ENCODE measurements at places on chromosomes 1 and 21.

DNA sequence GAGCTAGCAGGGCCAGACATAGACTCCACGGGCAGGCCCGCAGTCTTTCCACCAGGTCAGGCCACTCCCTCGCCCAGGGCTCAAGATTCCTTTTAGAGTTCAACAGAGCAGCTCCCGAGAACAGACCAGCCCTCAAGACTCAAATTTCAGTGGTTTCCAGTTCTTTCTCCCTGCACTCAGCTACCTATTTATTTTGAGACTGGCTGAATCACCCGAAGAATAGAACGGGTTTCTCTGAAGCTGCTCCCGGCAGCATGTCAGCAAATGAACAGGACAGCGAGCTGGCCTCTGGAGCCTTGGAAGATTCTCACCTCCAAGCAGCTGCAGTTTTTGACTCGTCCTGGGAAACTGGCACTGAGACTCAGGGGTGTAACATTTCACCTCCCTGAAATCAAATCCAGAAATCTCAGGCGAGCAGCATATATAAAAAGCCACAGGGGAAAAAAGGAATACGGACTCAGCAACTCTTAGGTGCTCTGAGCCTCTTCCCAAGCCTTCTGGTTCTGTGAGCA, 177.9 kb downstream of the CLIC6 start:
- no peak overlapping the region for H3K4me3 ChIP-seq
- no peak overlapping the region for H3K27ac ChIP-seq
- H3K36me3 ChIP-seq: no peaks in the 10 kb centered on the region
- peak; percentile 71 for DNase-seq
- no peaks in the 10 kb centered on the region for H3K27me3 ChIP-seq

GRCh38 chr1:78440381-78440793, 50.4 kb upstream of the PTGFR start:
- peaks cover 7% of the 10 kb centered on the region for H3K4me1 ChIP-seq
- no peak overlapping the region for H3K4me3 ChIP-seq
- DNase-seq: no peak
- no peaks in the 10 kb centered on the region for H3K27me3 ChIP-seq

GRCh38 chr1:15702722-15703550, 18.8 kb downstream of the PLEKHM2 start:
- H3K36me3 ChIP-seq: no peaks in the 10 kb centered on the region
- no peak for DNase-seq
- H3K4me1 ChIP-seq: peaks cover 24% of the 10 kb centered on the region
- H3K4me3 ChIP-seq: no peak overlapping the region
- H3K27me3 ChIP-seq: no peaks in the 10 kb centered on the region

GRCh38 chr1:224014330-224014649, 99.6 kb upstream of the FBXO28 start:
- H3K27ac ChIP-seq: no peak overlapping the region
- H3K4me1 ChIP-seq: no peaks in the 10 kb centered on the region
- no peak overlapping the region for H3K4me3 ChIP-seq
- H3K36me3 ChIP-seq: no peaks in the 10 kb centered on the region
- no peaks in the 10 kb centered on the region for H3K27me3 ChIP-seq
- DNase-seq: no peak

DNA sequence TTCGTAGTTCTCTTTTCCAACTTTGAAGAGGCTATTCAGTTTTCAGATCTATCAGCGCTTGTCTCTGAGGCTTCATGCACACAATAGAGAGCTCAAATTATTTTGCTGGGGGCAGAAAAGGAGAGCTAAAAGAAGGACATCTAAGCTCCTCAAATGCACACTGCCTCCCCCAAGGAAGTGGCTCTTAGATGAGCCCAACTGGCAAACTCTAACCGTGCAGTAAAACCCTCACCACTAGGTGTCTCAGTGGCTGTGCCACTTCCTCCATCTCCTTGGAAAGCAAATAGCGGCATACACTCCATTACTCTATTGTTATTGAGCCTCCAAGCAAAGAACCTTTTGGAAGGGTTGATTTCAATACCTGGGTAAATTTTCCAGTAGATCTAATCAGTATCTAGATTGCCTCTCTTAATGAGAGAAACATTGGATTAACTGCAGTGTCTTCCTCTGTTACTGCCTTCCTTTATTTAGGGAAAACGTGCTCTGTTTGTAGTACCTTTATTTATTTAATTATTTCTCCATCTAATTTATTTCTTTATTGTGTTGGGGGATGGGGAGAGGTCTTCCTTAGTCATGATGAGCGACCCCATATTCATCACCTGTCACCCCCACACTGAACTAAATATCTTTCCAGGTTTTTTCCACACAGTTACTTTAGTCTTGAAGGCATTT, 9.2 kb upstream of the SFPQ start:
- H3K36me3 ChIP-seq: no peaks in the 10 kb centered on the region
- no peaks in the 10 kb centered on the region for H3K27me3 ChIP-seq
- H3K4me1 ChIP-seq: no peaks in the 10 kb centered on the region
- H3K27ac ChIP-seq: no peak overlapping the region
- no peak overlapping the region for H3K4me3 ChIP-seq
- DNase-seq: peak; percentile 89

GRCh38 chr1:98903261-98903660, 101.4 kb downstream of the PLPPR5 start:
- no peaks in the 10 kb centered on the region for H3K36me3 ChIP-seq
- no peaks in the 10 kb centered on the region for H3K4me1 ChIP-seq
- no peaks in the 10 kb centered on the region for H3K27me3 ChIP-seq
- peak; percentile 83 for DNase-seq
- H3K4me3 ChIP-seq: no peak overlapping the region
- no peak overlapping the region for H3K27ac ChIP-seq

GRCh38 chr21:16169102-16169511, 439.3 kb downstream of the USP25 start:
- no peaks in the 10 kb centered on the region for H3K36me3 ChIP-seq
- H3K4me1 ChIP-seq: no peaks in the 10 kb centered on the region
- no peak overlapping the region for H3K4me3 ChIP-seq
- no peak for DNase-seq
- H3K27me3 ChIP-seq: no peaks in the 10 kb centered on the region

GRCh38 chr1:91757763-91758460, 128.0 kb downstream of the TGFBR3 start:
- no peak overlapping the region for H3K4me3 ChIP-seq
- H3K27me3 ChIP-seq: no peaks in the 10 kb centered on the region
- peaks cover 12% of the 10 kb centered on the region for H3K4me1 ChIP-seq
- DNase-seq: no peak

- H3K27me3 ChIP-seq: no peaks in the 10 kb centered on the region
- peaks cover 3% of the 10 kb centered on the region for H3K4me1 ChIP-seq
- no peak for DNase-seq
- H3K4me3 ChIP-seq: no peak overlapping the region
Measured at GRCh38 chr21:42409366-42409765, 5.7 kb downstream of the UBASH3A start.

- peak; percentile 94 for DNase-seq
- peak overlapping the region; percentile 33 for H3K27ac ChIP-seq
- no peaks in the 10 kb centered on the region for H3K36me3 ChIP-seq
- peaks cover 58% of the 10 kb centered on the region for H3K4me1 ChIP-seq
- peak overlapping the region; percentile 40 for H3K4me3 ChIP-seq
- no peaks in the 10 kb centered on the region for H3K27me3 ChIP-seq
Measured at GRCh38 chr1:21937372-21938121, 437 bp upstream of the HSPG2 start.

GRCh38 chr1:25987951-25988350, 9.9 kb downstream of the PAFAH2 start:
- peaks cover 9% of the 10 kb centered on the region for H3K36me3 ChIP-seq
- H3K27me3 ChIP-seq: no peaks in the 10 kb centered on the region
- no peak for DNase-seq
- H3K4me1 ChIP-seq: peaks cover 10% of the 10 kb centered on the region
- no peak overlapping the region for H3K4me3 ChIP-seq

DNA sequence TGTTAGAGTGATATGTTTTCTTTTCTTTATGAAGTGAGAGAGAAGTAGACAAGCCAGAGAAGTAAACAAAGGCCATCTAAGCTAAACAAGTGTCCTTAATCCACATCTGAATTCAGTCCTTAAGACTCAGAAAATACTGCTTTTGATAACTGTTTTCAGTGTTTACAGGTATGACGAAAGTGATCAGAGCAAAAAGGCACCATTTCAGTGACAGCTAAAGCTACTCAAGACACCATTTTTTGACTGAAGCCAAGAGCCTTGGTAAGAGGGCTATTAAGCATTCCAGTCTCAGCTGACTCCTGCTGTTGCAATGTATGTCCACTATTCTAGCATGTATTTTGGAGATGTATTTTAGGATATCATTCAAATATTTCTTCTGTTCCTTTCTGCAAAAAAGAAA, 4.1 kb downstream of the KMO start:
- no peak overlapping the region for H3K27ac ChIP-seq
- DNase-seq: no peak
- H3K36me3 ChIP-seq: no peaks in the 10 kb centered on the region
- no peak overlapping the region for H3K4me3 ChIP-seq
- H3K27me3 ChIP-seq: no peaks in the 10 kb centered on the region

DNA sequence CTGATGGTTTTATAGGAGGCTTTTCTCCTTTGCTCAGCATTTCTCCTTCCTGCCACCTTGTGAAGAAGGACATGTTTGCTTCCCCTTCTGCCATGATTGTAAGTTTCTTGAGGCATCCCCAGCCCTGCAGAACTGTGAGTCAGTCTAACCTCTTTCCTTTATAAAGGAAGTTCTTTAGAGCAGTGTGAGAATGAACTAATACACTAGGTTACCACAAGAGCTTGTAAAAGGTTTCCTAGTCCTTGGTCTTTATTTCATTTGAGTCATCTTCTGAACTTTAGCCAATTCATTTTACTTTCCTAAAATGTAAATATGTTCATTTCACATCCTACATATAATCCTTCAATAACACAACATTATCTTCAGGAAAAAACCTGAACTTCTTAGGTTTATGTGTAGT, 365.3 kb downstream of the HHIPL2 start:
- no peak for DNase-seq
- no peaks in the 10 kb centered on the region for H3K36me3 ChIP-seq
- H3K27ac ChIP-seq: no peak overlapping the region
- no peak overlapping the region for H3K4me3 ChIP-seq
- H3K4me1 ChIP-seq: no peaks in the 10 kb centered on the region

- H3K4me3 ChIP-seq: no peak overlapping the region
- no peaks in the 10 kb centered on the region for H3K27me3 ChIP-seq
- no peak overlapping the region for H3K27ac ChIP-seq
- H3K36me3 ChIP-seq: peaks cover 68% of the 10 kb centered on the region
Measured at GRCh38 chr1:201861448-201861847, 27.2 kb upstream of the SHISA4 start.

DNA sequence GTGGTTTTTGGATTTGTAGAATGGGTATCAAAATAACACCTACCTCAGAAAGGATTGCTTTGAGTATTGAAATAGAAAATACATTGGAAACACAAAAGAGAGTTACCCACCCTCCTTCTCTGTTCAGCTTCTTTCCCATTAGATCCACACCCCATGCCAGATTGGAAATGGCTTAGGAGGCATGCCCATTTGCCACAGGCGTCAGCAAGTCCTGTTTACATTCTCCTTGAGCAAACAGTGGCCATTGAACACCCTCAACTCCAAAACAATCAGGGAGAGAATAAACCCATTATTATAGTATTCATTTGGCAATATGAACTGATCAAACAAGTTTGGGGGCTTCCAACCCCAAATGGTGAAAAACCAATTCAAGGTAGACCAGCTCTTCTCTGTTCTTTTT, 2.4 kb downstream of the ELAPOR1 start:
- H3K27me3 ChIP-seq: peaks cover 64% of the 10 kb centered on the region
- no peaks in the 10 kb centered on the region for H3K4me1 ChIP-seq
- H3K27ac ChIP-seq: no peak overlapping the region
- no peak overlapping the region for H3K4me3 ChIP-seq
- DNase-seq: no peak

DNA sequence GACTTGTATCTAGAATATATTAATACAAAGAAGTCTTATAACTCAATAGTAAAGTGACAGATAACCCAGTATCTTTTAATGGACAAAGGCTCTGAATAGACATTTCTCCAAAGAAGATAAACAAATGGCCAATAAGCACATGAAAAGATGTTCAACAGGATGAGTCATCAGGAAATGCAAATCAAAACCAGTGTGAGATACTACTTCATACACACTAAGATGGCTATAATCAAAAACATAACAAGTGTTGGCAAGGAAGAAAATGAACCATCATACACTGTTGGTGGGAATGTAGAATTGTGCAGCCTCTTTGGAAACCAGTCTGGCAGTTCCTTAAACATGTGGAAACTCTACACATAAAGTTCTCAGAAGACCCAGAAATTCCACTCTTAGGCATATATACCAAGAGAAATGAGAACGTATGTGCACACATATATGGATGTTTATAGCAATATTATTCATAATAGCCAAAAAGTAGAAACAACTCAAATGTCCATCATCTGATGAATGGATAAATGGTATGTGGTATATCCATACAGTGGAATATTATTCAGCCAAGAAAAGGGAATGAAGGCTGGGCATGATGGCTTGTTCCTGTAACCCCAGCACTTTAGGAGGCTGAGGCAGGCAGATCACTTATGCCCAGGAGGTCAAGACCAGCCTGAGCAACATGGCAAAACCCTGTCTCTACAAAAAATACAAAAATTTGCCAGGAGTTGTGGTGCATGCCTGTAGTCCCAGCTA, 9.9 kb upstream of the MPL start:
- H3K36me3 ChIP-seq: no peaks in the 10 kb centered on the region
- no peak for DNase-seq
- H3K27me3 ChIP-seq: no peaks in the 10 kb centered on the region
- H3K4me1 ChIP-seq: no peaks in the 10 kb centered on the region
- no peak overlapping the region for H3K4me3 ChIP-seq

GRCh38 chr1:48202030-48202752, 20.3 kb upstream of the SLC5A9 start:
- no peak overlapping the region for H3K4me3 ChIP-seq
- peak; percentile 77 for DNase-seq
- no peak overlapping the region for H3K27ac ChIP-seq
- H3K4me1 ChIP-seq: no peaks in the 10 kb centered on the region

- H3K27me3 ChIP-seq: peaks cover 9% of the 10 kb centered on the region
- H3K27ac ChIP-seq: no peak overlapping the region
- no peak for DNase-seq
- no peaks in the 10 kb centered on the region for H3K4me1 ChIP-seq
- no peaks in the 10 kb centered on the region for H3K36me3 ChIP-seq
Measured at GRCh38 chr1:29789910-29790247, 553.6 kb downstream of the PTPRU start.

- no peak overlapping the region for H3K27ac ChIP-seq
- H3K36me3 ChIP-seq: no peaks in the 10 kb centered on the region
- no peak for DNase-seq
- peaks cover 5% of the 10 kb centered on the region for H3K27me3 ChIP-seq
Measured at GRCh38 chr1:30810416-30811080, 53.0 kb upstream of the LAPTM5 start.

DNA sequence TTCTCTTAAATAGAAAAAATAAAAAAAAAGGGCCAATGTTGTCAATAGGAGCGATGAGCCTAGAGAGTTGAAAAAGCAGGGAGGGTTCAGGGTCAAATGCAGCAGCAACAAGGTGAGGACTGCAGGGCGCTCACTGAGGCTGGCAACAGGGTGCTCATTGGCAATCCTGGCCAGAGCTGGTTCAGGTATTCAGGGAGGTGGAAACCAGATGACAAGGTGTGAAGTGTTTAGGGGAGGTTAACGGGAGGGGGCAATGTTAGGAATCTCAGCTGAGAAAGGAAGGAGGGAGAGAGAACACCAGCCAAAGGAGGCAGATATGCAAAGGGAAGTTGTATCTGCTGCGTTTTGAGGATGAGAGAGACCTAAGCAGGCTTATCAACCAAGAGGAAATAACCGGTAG, 129.8 kb upstream of the DAB1 start:
- H3K27me3 ChIP-seq: no peaks in the 10 kb centered on the region
- H3K27ac ChIP-seq: no peak overlapping the region
- DNase-seq: no peak
- no peak overlapping the region for H3K4me3 ChIP-seq
- H3K36me3 ChIP-seq: no peaks in the 10 kb centered on the region

GRCh38 chr1:96290801-96291200, 430.8 kb upstream of the PTBP2 start:
- no peak overlapping the region for H3K27ac ChIP-seq
- no peaks in the 10 kb centered on the region for H3K27me3 ChIP-seq
- H3K4me3 ChIP-seq: no peak overlapping the region
- H3K4me1 ChIP-seq: no peaks in the 10 kb centered on the region
- no peak for DNase-seq

Measured in cardiac muscle cell (in vitro differentiated cells and primary cell).